ENCODE measurements at places on chromosomes 5 and 9.

DNA sequence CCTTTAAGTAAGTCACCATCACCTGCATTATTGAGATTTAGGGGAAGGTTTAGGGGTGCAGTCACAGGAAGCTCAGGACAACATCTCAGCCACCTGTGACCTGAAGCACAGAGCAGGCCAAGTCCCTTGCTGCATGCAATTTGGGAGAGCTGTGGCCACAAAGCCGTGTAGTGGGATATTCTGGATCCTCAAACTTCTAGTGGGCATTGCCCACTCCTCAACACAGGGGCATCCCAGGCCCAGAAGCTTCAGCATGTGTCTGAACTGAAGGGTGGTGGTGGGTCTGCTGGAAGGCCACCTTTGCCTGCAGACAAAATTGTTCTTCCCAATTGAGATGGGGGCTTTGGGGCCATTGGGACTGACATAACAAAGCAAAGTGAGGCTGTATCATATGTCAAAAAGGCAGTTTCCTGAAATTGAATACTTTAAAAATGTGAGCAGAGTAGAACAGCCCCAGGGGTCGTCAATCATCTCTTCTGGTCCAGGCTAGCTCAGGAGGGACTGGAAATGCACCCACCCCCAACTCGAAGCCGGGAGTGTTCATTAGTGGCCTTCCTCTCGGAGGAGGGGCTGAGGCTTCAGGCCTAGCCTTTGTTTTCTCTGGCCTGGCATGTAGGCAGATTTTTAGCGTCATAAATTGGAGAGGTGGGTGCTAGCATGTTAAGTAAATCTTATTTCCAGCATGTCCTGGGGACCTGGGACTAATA, 2.8 kb upstream of the GADD45G start:
- DNase-seq = no peak

DNA sequence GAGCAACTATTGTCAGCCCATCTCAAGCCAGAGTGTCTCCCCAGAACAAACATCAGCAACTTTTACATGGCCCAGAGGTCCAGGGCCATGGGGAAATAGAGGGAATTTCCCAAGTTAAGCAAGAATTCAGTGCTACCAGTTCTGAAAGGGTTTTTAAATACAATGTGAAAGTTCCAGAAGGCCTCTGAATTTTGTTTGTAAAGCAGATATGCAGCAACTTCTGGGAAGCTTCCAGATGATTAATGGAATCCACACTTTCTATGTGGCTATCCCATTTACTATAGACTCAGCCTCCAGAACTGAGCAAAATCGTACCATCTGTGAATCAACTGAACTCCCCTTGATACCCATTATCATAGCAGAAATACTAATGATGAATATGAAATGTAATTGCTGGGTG, 93.8 kb downstream of the FEM1C start:
- DNase-seq = no peak

DNA sequence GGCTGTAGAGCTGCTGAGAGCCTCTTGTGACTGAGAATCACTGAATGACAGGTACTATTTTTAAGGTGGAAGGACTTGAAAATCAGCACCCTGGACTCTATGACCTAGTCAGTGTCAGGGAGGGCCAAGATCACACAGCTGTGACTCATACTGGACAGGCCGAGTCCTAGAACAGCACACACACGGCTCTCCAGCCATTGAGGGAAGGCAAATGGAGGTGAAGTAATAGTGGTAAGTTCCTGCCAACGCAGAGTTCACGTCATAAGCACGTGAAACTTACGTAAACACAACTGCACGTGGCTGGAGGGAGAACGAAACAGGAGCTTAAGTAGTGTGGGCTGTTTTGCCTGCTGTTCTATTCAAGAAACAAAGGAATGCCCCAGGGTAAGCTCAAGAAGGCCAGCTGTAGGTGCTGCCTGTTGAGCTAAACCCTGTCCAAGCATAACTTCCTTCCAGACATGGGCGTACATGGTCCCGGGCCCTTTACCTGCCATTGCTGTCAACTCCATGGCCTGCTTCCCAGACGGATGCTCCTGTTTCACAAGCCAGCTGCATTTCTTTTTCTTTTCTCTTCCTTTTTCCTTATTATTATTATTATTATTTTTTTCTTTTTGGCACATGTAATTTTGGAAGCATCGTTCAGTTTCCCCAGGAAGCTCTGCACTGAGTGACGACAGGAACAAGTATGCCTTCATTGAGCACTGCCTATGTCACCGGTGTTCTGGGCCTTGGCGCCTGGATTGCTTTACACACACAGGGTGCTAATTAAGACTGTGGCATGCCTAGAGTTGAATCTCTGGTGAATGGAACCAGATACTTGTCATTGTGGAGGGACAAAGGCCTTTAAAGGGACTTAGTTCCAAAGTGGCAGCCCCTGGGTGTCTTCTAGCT, 10.2 kb upstream of the LCP2 start:
- DNase-seq = no peak

DNA sequence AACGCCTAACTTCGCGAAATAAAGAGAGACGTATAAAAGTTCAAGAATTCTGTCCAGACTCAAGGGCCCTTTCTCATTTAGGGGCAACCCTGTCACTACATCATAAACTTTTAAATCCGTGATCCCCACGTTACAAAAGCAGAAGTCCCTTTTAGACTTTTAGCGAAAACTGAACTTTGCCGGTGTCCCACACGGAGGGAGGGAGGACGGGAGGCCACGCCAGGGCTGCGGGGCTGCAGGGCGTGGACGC, 515 bp upstream of the F2R start:
- no peak for DNase-seq

GRCh38 chr5:31901807-31902530, 263.0 kb downstream of the PDZD2 start:
- no peak for DNase-seq

Data from stimulated activated CD8-positive, alpha-beta memory T cell treated with anti-CD3 and anti-CD28 coated beads, Interleukin-2, amount 100 ng/mL, for 1 hour (primary cell).